ENCODE measurements at places on chromosomes 7 and 10.

- DNase-seq, result no peak
Observed at GRCh38 chr7:16260236-16260728, 161.1 kb downstream of the CRPPA start.

DNA sequence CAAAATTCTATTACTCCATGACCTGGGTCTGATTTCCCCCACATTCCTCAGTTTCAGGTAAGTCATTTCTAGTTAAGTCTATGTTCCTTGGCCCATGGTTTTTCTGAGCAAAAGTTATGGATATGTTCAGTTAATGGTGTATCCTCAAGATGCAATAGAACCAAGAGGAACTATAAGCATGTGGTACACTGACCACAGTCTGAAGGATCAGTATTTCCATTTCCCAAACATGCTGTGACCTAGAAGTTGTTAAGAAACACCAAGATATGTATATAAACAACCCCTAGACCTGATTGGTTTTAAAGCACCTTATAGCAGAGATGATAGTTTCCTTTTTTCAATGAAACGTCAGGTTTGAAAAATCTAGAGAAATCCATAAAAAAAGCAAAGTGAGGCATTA is 94.2 kb upstream of the ABCB5 start:
- no peak for DNase-seq

DNA sequence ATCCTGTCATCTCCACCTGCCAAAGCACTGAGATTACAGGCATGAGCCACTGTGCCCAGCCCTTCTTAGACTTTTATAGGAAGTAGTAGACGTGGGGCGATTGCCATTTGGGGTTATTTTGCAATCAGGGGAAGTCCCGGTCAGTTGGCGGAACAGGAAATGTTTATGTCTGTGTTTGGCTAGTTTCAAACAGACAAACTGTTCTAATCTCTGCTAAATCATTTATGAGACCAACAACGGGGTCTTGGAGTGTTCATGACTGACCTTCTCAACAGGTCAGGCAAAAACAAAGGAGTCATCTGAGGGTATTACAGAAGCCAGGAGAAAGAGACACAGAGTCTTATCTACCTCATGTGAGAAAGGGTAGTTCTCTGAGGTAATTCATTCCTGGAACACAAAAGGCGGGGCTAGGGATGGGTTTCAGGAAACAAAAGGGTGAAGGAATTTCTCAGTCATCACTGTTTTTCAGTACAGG is 6.6 kb upstream of the TPK1 start:
- peak; percentile 21 for DNase-seq

GRCh38 chr10:117184821-117185220 is 12.5 kb upstream of the KCNK18 start:
- DNase-seq, result no peak

DNA sequence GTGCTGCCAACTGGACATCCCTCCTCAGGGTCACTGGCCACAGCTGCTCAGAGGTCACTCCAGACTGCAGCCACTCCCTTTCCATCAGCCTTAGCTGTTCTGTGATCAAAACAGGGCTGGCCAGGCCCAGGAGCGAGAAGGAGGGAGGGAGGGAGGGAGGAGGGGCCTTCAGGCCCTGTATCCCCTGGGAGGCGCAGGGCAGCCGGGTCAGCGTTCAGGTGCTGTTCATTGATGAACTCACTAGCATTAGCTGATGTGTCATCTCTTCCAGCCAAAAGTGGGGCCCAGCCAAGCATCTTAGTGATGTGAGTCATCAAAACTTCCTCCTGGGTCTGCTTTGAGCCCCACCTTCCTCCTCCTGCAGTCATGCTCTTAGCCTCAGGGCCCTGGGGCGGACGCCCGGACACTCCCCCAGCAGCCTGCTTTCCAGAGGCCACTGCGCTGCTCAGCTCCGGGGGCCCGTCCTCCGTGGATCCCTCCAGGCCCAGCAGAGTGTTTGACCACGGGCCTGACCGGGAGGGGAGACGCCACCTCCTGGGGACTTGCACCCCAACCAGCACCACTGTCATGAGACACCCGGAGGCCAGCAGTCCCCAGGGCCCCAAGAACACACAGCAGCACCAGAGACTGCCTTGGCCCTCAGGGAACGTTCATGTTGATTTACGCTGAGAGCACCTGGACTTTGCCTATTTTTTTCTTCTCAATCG is 149.2 kb downstream of the PRKAG2 start:
- DNase-seq, result peak; percentile 98
